ENCODE measurements at places on chromosomes 6 and 20. TPM values are rescaled to one million over a fixed set of nuclear protein-coding genes. Genes with fewer than 3 reads are reported as not detected.

DNA sequence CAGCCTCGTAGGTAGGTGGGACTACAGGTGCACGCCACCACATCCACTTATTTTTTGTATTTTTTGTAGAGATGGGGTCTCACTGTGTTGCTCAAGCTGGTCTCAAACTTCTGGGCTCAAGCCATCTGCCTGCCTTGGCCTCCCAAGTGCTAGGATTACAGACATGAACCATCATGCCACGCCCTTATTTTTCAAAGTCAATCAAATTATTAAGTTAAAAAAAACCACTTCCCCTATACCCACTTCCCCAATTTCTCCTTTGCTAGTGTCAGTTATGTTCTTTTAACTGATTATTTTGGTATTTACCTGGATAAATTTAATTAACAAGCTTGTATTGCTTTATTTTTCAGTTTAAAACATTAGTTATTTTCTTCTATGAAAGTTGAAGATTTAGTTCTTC, 49.6 kb downstream of the RIOK1 start:
- DNase-seq = peak; percentile 11
- peaks cover 10% of the 10 kb centered on the region for H3K4me1 ChIP-seq
- H3K4me3 ChIP-seq = no peak overlapping the region
- H3K27me3 ChIP-seq = no peaks in the 10 kb centered on the region
- H3K27ac ChIP-seq = no peak overlapping the region
- H3K36me3 ChIP-seq = no peaks in the 10 kb centered on the region

DNA sequence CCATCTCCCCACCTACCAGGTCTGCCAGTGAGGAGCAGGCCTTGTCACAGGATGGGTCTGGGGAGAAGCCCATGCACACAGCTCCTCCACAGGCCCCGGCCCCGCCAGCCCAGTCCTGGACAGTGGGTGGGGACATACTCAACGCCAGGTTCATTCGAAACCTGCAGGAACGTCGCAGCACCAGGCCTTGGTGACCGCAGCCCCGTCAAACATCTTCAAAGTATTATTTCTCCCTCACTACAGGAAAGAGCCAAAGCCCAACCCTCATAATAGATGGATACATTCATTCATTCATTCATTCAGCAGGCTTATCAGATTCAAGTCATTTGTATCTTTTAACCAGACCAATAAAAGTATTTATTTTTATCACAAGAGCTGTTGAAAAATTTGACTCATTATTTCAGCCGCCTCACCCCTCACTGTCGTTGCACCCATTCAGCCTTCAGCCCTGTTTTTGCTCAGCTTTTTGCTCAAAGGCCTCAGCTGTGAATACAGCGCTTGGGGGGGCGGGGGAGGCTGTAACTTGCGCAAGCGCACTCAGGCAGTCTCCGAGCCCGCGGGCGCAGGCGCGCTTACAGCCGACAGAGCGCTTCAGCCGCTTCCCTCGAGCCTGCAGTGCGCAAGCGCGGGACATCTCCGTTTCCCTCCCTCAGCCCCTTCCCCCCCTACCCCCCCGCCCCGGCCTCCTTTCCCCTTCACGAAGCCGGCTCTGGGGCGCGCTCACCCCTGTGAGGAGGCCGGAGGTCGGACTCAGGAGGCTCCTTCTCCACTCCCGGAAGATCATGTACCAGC, at the start of gene C6orf136:
TSS of gene C6orf136 (plus strand) at position 684 of the 792 bp plus-strand sequence. CDS start at position 783, 99 bp downstream.
- DNase-seq = peak; percentile 92
- peaks cover 8% of the 10 kb centered on the region for H3K36me3 ChIP-seq
- H3K4me1 ChIP-seq = peaks cover 20% of the 10 kb centered on the region
- peak within 1 kb of the TSS; percentile 89 for H3K27ac ChIP-seq
- H3K4me3 ChIP-seq = peak within 1 kb of the TSS; percentile 91
- no peaks in the 10 kb centered on the region for H3K27me3 ChIP-seq

GRCh38 chr20:50278377-50278683, 87.7 kb downstream of the CEBPB start:
- no peak for DNase-seq
- no peaks in the 10 kb centered on the region for H3K4me1 ChIP-seq
- no peaks in the 10 kb centered on the region for H3K27me3 ChIP-seq
- no peak overlapping the region for H3K27ac ChIP-seq
- H3K36me3 ChIP-seq = no peaks in the 10 kb centered on the region

Gene FAM162B
- total RNA-seq = not detected

Data from CD4-positive, alpha-beta memory T cell (primary cell).